ENCODE measurements at places on chromosomes 11 and 22. TPM values are rescaled to one million over a fixed set of nuclear protein-coding genes. Genes with fewer than 3 reads are reported as not detected.
A peak's percentile ranks its signal among the peaks of the same experiment; 100 is the strongest.

Gene FDX1
- total RNA-seq, result 17.5 TPM

DNA sequence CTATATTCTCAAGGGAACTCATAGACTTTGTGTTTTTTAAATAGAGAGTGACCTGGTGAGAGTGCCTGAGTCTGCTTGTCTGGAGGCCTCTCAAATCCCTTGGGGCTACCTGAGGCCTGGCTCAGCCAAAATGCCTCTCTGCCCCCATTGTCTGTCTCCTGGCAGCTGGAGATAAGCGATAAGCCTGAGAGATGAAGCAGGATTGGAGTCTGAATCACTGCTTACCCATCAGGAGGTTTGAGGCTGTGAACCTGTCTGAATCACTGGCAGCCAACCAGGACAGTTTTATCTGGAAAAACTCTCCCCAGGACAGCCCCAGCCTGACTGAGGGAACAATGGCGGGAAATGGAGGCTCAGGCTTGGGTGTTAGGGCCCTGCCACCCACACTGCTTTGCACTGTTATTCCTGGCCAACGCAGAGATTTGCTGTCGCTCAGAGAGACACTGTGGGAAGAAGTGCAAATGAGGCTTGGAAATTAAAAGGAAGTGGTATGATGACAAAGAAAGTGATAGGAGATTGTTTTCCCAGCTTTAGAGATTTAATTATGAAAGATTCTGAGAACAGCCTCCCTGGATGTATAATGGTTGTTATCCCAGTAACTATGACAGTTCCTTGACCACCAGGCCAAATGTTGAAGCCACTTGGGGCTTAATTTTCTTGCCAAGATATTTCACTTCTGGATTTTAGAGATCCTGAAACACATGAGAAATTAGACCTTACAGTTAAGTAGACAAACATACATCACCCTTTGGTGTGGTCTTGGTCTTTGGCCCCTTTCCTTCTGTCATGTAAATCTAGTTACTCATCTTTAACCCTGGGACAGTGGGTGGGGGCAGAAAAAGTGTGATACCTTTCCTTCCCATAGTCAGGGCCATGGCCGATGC, 102.1 kb downstream of the RASSF10 start:
- ATAC-seq, result peak; percentile 67

Gene BDNF
- not detected for total RNA-seq

Gene SLC5A4
- 0.39 TPM for total RNA-seq

DNA sequence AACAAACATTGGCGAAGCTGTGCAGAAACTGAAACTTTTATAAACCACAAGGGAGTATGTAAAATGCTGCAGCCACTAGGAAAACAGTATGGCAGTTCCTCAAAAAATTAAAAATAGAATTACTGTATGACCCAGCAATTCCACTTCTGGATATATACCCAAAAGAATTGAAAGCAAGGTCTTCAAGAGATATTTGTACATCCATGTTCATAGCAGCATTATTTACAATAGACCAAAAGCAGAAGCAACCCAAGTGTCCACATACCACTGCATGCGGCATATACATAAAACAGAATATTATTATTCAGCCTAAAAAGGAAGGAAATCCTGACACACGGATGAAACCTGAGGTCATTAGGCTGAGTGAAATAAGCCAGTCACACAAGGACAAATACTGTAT, 85.8 kb downstream of the RELT start:
- ATAC-seq, result no peak

Gene MAJIN
- not detected for total RNA-seq

Gene PEX26
- 34.9 TPM for total RNA-seq

DNA sequence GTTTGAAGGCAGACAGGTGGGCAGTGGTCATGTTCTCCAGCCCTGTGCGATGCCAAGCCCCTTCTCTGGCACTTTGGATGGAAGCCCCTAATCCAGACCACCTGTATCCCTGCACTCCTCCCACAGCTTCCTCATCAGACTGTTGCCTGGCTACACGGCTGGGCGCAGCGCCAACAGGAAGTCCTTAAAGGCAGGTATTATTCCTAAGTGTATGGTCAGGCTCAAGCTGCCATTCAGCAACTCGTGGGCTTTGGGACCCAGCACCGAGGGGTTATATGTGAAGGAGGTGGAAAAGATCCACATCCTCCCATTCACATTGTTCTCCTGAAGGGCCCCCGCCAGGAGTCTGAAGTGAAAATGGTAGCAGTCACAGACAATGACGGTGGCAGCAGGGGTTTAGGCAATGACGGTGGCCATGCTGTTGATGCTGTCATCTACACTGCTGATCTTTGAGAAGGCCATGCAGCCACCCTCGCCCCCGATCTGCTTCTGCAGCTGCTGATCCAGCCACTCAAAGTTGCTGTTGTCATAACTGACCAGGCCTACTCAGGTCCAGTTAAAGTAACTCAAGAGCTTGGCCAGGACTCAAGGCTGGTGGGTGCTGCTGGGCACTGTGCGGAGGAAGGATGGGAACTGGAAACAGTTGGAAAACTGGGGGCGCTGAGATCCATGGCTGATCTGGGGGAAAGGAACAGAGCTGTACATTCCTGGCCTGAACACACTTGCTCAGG, 27.7 kb downstream of the OR6Q1 start:
- ATAC-seq, result peak; percentile 49

Gene GGTLC2
- not detected for total RNA-seq

GRCh38 chr22:38267086-38267485, 5.7 kb downstream of the TMEM184B start:
- peak; percentile 71 for ATAC-seq

- no peak for ATAC-seq
Observed at GRCh38 chr11:111796696-111797095, 30.5 kb upstream of the PPP2R1B start.

DNA sequence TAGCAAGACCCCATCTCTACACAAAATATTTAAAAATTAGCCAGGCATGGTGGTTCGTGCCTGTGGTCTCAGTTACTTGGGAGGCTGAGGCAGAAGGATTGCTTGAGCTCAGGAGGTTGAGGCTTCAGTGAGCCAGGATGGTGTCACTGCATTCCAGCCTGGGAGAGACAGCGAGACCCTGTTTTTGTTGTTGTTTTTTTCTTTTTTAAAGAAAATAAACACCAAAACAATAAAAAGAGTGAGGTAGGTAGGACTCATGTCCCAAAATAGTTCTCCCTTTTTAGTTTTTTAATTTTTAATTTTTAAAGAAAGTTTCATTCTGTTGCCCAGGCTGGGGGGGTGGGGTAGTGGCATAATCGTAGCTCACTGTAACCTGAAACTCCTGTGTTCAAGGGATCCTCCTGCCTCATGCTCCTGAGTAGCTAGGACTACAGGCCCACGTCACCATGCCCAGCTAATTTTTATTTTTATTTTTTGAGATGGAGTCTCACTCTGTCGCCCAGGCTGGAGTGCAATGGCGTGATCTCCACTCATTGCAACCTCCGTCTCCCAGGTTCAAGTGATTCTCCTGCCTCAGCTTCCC, 25.5 kb upstream of the MALAT1 start:
- no peak for ATAC-seq

Gene THAP7
- 44.4 TPM for total RNA-seq

Gene FADS1
- 35.2 TPM for total RNA-seq

Gene CDHR5
- total RNA-seq, result not detected

DNA sequence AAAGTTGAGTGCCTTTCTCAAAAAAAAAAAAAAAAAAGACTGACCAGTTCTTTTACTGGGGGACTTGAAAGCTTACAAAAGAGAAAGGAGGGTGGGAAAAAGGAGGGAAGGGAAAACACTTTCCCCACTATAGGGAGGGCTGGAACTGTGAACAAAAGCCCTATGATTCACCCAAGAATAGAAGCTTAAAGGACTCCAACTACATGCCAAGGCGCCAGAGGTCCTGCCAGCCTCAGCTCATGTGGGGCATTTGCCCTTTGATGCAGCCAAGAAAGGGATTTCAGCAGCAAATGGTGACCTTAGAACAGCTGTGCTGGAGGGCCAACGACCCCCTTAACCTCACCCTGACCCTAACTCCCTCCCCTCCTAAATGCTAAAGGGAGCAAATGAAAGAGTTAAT, 160.0 kb downstream of the NTM start:
- no peak for ATAC-seq

Gene EXPH5
- total RNA-seq, result 1.1 TPM

All from gastroesophageal sphincter (tissue), 4 donors.